ENCODE measurements at places on chromosomes 7 and 10.

DNA sequence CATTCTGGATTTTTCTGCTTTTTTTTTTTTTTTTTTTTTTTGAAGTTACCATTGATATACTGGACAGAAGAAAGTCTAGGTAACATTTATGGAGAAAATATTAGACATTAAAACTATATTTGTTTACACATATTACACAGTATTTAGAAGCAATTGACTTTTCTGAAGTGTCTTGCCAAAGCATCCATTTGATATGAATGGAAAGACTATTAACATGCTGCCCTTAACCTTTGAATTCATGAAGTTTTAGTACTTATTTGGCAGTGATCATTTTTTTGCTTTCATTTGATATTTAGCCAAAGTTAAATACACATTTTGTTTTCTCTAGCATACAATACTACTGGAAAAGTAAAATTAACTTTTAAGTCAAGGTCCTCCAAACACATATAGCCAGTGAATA lies 210.0 kb downstream of the SEMA3A start:
- DNase-seq = no peak

GRCh38 chr10:76010703-76011102 lies 579.3 kb downstream of the LRMDA start:
- DNase-seq = peak; percentile 63

DNA sequence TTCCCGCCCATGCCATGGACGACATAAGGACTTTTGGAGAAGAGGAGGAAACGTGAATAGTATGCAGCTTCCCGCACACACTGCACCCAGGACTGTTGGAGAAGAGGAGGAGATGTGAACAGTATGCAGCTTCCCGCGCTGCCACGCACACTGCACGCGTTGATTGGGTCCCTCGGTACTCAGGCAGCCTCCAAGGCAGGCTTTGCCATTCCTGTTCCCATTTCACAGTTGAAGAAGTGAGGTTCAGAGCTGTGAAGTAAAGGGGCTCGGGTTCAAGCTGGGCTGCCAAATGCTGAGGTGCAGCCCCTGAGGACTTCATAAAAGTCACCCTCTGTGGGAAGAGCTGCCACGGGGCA lies 147.9 kb upstream of the FAM20C start:
- no peak for DNase-seq

DNA sequence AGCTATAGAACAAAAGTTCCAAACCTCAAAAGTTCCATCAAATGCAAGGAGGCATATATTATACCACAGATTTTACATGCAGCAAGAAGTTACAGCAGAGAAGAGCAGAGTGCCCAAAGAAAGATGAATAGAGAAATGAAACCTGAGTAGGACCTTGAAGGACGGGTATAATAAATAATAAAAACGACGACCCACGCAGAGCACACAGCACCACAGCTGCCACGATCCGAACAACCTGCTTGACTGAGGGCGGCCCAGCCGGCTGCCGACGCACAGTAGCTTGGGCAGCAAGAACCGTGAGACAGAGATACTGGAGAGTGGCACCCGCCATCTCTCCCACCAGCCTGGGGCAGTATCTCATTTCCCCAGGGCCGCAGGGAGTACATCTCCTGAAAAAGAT lies 79.0 kb downstream of the HIPK2 start:
- no peak for DNase-seq

DNA sequence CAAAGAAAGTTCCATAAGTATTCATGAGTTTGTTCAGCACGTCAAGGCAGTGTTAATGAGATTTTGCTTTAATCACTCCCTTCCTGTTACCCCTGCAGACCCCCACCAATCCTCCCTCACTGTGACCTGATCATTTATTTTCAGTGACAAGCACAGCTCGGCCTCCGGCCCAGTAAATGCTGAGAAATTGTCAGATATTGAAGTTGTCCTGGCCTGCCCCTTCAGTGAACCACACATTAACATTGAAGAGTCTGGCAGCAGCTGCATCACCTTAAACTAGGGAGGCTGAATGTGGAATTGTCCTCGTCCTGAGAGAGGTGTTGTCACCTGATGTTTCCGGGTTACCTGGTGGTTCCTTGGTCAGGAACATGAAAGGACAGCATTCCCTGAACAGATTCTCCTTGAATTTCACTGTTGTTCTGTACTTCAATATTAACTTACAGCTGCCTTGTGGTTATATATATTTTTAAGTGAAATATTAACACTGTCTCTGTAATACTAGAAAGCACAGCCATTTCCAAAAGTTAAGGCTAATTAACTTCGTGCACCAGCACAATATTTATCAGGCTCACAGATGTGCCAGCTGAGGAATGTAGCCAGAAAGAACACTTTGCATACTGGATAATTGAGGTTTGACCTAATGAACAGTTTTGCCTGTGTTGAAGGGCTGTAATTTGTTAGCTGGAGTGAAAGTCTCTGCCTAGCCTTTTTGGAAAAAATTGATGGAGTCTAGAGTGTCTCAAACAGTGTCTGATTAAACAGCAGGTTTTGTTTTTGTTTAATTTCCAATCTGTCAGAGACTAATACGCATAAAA lies 265.3 kb downstream of the HDAC9 start:
- no peak for DNase-seq

All from islet precursor cell (in vitro differentiated cells).